Thymus (tissue), 14 donors: ENCODE measurements at places on chromosomes 7 and 10.

DNA sequence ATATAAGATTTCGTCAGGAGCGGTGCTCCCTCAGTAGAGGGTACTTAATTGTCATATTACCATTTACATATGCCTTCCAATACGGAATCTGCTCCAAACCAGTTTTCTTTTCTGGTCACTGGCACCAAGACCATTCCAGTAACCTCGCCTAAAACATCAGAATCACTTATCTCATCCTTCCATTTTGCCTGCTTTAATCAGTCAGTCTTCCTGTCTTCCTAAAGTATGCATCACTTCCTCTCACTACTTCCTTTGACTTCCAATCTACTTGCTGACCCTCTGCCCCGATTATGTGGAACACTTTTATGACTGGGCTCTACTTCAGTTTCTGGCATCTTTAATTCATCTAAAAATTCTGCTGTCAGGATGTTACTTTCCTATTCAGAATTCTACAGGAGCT lies 33.5 kb downstream of the CUL2 start:
- H3K4me3 ChIP-seq = no peak overlapping the region
- no peak for DNase-seq
- H3K36me3 ChIP-seq = peaks cover 12% of the 10 kb centered on the region
- H3K4me1 ChIP-seq = no peaks in the 10 kb centered on the region
- H3K27ac ChIP-seq = no peak overlapping the region

DNA sequence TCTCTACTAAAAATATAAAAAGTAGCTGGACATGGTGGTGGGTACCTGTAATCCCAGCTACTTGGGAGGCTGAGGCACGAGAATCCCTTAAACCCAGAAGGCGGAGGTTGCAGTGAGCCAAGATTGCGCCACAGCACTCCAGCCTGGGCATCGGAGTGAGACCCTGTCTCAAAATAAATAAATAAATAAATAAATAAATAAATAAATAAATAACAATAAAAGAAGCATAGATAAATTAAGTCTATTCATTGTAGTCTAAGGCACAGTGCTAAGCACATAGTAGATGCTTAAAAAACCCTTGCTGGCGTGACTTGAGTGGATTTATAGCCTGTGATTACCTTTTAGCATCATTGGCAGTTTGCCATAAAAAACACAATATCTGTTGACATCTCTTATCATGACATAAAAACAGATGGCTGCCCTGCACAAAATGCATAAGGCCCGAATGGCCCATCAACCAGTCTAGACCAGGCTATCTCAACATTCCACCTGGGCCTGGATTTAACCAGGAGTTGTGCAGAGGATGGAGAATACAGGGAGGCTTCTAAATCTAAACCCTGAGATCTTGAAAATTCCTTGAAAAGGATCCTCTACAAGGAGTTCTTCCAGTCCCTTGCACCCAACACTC lies 94.9 kb downstream of the PRLHR start:
- no peaks in the 10 kb centered on the region for H3K4me1 ChIP-seq
- H3K27ac ChIP-seq = no peak overlapping the region
- DNase-seq = no peak

DNA sequence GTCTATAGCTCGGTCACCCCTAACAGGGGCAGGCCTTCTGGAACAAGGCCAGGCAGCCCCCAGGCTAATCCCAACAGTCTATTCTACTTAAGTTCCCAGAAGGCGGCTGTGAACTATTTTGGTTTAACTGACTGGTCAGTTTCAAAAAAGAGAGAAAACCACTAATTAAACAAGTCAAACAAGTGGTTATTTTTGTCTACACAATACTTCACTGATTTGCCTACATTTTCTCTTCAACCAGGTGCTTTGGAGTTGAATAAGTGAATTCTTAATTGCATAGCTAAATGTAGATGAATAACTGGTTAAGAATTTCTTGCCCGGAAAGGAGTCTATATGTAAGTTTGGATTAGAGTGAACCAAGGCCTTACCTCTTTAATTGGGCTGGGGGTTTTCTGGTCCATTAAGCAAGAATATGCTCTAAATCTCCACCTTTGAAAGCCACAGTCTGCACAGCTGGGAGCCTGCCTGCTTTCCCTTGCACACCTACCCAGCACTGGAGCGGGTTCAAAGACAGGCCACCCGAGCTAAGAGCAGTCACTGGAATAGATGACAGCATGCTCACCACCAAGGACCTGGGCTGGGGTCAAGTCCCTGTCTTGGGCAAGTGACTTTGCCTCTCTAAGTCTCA lies 70.4 kb downstream of the TBXAS1 start:
- no peaks in the 10 kb centered on the region for H3K27me3 ChIP-seq
- no peak overlapping the region for H3K27ac ChIP-seq
- peaks cover 3% of the 10 kb centered on the region for H3K36me3 ChIP-seq
- DNase-seq = no peak
- H3K4me1 ChIP-seq = no peaks in the 10 kb centered on the region

DNA sequence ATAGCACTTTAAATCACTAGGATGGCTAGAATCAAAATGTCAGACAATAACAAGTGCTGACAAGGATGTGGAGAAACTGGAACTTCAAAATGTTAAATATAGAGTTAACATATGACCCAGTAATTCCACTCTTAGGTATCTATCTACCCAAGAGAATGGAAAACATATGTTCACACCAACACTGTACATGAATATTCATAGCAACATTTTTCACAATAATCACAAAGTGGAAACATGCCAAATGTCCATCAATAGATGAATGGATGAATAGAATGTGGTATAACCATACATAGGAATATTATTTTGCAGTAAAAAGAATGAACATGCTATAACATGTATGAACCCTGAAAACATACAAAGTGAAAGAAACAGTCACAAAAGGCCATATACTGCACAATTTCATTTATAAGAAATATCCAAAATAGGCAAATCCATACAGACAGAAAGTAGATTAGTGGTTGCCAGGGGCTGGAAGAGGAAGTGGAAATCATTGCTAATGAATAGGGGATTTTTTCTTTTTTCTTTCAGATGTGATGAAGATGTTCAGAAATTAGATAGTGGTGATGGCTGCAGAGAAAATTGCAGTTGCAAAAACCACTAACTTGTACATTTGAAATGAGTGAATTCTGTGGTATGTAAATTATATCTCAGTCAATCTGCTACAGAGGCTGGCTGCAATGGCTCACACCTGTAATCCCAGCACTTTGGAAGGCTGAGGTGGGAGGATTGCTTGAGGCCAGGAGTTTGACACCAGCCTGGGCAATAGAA lies 93.0 kb downstream of the CPVL start:
- no peaks in the 10 kb centered on the region for H3K36me3 ChIP-seq
- no peaks in the 10 kb centered on the region for H3K27me3 ChIP-seq
- H3K4me1 ChIP-seq = no peaks in the 10 kb centered on the region
- no peak overlapping the region for H3K4me3 ChIP-seq

GRCh38 chr10:944034-944831 lies 12.7 kb upstream of the LARP4B start:
- H3K36me3 ChIP-seq = no peaks in the 10 kb centered on the region
- no peak for DNase-seq
- H3K27ac ChIP-seq = no peak overlapping the region
- H3K27me3 ChIP-seq = no peaks in the 10 kb centered on the region

DNA sequence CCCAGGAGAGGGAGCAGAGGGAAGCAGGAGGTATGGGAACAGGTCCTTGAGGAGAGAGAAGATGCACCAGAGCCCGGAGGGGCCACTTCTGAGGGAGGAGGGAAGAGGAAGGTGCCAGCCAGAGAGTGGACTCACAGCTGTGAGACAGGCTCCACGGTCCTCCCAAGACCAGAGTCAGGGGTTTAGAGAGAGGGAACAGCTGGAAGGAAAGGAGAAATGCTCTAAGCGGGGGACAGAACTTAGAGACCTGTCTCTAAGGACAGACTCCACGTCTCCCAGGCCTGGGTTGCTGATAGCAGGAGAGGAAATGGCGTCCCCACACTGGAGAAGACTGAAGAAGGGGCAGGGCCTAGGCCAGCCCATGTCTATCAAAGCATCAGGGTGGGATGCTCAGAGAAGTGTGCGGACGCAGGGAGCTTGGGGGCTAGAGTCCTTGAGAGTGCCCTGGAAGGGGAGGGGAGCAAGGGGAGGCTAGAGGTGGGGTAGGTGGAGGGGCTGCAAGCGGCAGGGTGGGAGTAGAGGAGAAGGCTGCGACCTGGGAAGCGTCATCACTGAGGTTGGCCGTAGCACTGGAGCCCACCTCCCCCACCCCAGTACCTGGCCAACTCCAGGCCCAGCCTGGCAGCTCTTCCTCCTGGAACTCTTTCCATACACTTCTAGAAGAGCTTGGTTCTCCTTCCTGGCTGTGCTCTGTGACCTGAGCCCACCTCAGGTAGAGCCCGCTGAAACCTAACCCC lies 25.6 kb upstream of the GRID1 start:
- no peak overlapping the region for H3K27ac ChIP-seq
- peaks cover 7% of the 10 kb centered on the region for H3K27me3 ChIP-seq
- no peaks in the 10 kb centered on the region for H3K36me3 ChIP-seq
- no peak overlapping the region for H3K4me3 ChIP-seq
- H3K4me1 ChIP-seq = no peaks in the 10 kb centered on the region

DNA sequence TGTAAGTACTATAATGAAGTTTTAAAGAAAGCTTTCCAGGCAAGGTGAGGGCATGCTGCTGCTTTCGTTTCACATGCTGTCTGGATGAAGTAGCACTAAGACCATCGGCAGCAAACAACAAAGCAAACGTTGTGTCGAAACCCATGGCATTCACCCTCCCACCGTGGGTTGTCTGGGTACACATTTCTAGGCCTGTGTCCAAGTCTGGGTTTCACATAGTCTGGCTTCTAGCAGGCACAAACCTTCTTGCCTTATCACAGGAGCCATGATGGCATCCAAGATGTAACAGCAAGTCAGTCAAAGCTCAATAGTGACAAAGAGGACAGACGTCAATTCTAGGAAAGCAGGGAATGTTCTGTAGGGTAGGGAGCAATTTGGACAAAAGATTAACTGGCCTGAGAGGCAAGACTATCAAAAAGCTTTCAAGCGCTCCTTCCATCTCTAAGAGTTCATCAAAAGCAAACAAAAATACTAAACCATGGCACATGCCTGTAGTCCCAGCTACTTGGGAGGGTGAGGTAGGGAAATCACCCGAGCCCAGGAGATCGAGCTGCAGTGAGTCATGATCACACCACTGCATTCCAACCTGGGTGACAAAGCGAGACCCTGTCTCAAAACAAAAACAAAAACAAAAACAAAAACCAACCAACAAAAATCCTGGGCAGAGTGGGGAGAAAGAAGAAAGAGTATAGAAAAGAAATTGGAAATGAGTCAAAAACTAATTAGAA lies 42.7 kb downstream of the PAXIP1 start:
- H3K4me3 ChIP-seq = no peak overlapping the region
- no peaks in the 10 kb centered on the region for H3K27me3 ChIP-seq
- H3K27ac ChIP-seq = no peak overlapping the region
- DNase-seq = no peak

DNA sequence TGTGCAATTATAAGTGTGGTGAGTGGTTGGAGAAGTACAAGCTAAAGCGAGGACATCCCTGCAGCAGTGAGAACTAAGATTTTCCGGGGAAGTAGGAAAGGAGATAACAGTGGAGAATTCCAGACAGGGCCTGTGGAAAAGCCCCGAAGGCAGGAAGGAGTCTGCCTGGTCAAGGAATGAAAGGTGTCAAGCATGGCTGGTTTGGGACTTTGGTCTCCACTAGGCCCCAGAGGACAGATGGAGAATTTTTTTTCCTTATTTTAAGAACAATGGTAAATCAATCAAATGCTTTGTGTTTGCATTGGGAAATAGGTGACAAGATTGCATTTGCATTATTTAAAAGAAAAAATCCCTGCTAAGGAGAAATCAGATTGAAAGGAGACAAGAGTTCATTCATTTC lies 3.2 kb upstream of the CEP55 start:
- H3K4me3 ChIP-seq = no peak overlapping the region
- no peak for DNase-seq
- H3K27ac ChIP-seq = no peak overlapping the region
- peaks cover 4% of the 10 kb centered on the region for H3K4me1 ChIP-seq
